Activated naive CD4-positive, alpha-beta T cell treated with anti-CD3 and anti-CD28 coated beads, Interleukin-2, amount 10 ng/mL, durations not matched to agents 5 hours and 36 hours (primary cell): ENCODE measurements at places on chromosomes 11 and 22. TPM values are rescaled to one million over a fixed set of nuclear protein-coding genes. Genes with fewer than 3 reads are reported as not detected.

SMIM35 gene
- 0.17 TPM for total RNA-seq

RAG1 gene
- 0.30 TPM for total RNA-seq

MS4A15 gene
- not detected for total RNA-seq

MAPK1 gene
- total RNA-seq, result 102 TPM

UBQLNL gene
- total RNA-seq, result 0.20 TPM

GGT5 gene
- not detected for total RNA-seq

MRGPRE gene
- total RNA-seq, result not detected

GNG3 gene
- total RNA-seq, result not detected

P2RX3 gene
- total RNA-seq, result not detected

KRTAP5-10 gene
- total RNA-seq, result 0.26 TPM

NCF4 gene
- total RNA-seq, result 9.7 TPM

NELL1 gene
- total RNA-seq, result not detected

FAM227A gene
- not detected for total RNA-seq

FOLR1 gene
- not detected for total RNA-seq

CCDC83 gene
- total RNA-seq, result not detected

MS4A4A gene
- not detected for total RNA-seq

JRKL gene
- total RNA-seq, result 10.6 TPM

FAT3 gene
- total RNA-seq, result not detected

MISFA gene
- total RNA-seq, result 0.79 TPM

HMBS gene
- total RNA-seq, result 16.4 TPM

PDHX gene
- total RNA-seq, result 24.4 TPM

YPEL1 gene
- 13.0 TPM for total RNA-seq

C1QTNF6 gene
- 11.2 TPM for total RNA-seq

PARVG gene
- total RNA-seq, result 177 TPM

IFITM10 gene
- 0.68 TPM for total RNA-seq

PKDREJ gene
- total RNA-seq, result not detected

HMOX1 gene
- total RNA-seq, result not detected

OR51B5 gene
- not detected for total RNA-seq
